Calu3 (cell line): ENCODE measurements at places on chromosomes 7 and 10. TPM values are rescaled to one million over a fixed set of nuclear protein-coding genes. Genes with fewer than 3 reads are reported as not detected.

DNA sequence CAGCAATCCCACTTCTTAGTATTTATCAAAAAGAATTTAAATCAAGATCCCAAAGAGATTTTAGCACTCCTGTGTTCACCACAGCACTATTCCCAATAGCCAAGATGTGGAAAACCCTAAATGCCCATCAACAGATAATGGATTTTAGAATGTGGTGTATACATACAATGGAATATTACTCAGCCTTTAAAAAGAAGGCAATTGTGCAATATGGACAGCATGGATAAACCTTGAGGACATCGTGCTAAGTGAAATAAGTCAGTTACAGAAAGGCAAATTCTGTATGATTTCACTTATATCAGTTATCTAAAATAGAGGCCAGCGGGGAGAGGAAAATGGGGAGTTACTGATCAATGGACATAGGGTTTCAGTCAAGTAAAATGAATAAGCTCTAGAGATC, 66.9 kb downstream of the CABCOCO1 start:
- no peak for DNase-seq

GRCh38 chr7:67625257-67625737, 628.7 kb downstream of the TYW1 start:
- peak; percentile 45 for DNase-seq

DNA sequence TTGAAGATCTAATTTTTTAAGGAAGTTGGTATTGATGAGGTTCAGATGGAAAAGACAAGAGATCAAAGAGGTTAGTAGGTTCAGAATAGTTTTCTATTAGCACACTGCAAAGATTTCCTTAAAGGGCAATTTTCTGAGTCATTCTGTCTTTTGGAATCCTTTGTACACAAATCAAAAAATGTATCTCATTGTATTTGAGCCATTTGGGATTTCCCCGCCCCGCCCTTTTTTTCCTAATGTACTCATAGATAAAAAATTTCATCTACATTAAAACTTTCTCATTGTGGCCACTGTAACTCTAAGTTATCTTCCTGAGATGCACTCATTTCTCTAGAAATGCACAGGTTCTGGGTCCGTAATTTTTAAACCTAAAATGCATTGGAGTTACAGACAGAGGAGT, 12.1 kb downstream of the GIMAP6 start:
- DNase-seq = peak; percentile 9

GRCh38 chr7:91055219-91055618, 209.0 kb upstream of the FZD1 start:
- DNase-seq = no peak

HGF gene
- not detected in 2 replicates for total RNA-seq

FGFBP3 gene
- 1.9 and 2.1 TPM in 2 replicates for total RNA-seq

DGKB gene
- total RNA-seq = 0.12 TPM in 1 of 2 replicates, not detected in the other

PVRIG gene
- not detected in 2 replicates for total RNA-seq
